ENCODE measurements at places on chromosomes 7 and 10.

DNA sequence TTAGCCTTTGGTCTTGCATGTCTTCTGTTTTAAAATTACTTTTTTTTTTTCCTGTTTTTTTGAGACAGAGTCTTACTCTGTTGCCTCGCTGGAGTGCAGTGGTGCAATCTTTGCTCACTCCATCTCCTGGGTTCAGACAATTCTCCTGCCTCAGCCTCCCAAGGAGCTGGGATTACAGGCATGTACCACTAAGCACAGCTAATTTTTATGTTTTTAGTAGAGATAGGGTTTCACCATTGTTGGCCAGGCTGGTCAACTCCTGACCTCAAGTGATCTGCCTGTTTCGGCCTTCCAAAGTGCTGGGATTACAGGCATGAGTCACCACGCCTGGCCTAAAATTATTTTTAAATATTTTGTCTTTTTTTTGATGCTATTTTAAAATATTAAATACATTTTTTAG lies 38.5 kb downstream of the MLLT10 start:
- no peak for DNase-seq

- DNase-seq, result no peak
Measured at GRCh38 chr10:79434223-79434687, 11.2 kb downstream of the ZCCHC24 start.

DNA sequence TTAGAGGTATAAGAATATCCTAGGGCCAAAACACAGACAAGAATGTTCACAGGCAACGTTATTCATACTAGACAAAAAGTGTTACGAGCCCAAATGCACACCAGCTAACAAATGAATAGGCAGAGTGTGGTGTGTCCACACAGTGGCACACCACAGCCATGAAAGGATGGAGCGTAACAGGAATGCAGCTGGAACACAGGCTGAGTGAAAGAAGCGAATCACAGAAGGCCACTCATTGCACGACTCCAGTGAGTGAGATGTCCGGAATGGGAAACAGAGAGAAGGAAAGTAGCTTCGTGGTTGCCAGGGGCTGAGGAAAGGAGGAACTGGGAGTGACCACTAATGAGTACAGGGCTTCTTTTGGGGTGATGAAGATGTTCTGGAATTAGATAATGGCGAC lies 198.8 kb downstream of the TNS3 start:
- no peak for DNase-seq

DNA sequence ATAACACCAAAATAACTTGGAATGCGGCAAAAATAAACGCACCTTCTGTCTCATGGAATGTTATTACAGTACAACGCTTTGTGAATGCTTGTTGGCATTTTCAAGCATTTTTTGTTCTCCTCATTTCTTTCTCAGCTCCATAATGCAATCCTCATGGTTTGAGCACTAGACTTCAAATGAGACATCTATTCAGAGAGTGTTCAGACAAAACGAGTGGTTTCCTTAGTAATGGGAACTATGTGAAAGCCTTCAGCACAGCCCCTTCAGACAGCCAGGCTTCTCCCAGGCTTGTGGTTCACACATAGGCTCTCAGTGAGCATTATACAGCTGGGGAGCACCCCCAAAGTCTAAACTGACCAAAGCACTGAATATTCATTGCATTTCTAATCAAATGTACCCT lies 8.6 kb upstream of the LRRN3 start:
- DNase-seq, result no peak

- no peak for DNase-seq
Measured at GRCh38 chr10:21953585-21954057, 49.9 kb downstream of the DNAJC1 start.

GRCh38 chr7:130945411-130945811 lies 211.4 kb upstream of the KLF14 start:
- DNase-seq, result no peak

GRCh38 chr7:97001221-97001620 lies 4.1 kb upstream of the DLX6 start:
- no peak for DNase-seq

DNA sequence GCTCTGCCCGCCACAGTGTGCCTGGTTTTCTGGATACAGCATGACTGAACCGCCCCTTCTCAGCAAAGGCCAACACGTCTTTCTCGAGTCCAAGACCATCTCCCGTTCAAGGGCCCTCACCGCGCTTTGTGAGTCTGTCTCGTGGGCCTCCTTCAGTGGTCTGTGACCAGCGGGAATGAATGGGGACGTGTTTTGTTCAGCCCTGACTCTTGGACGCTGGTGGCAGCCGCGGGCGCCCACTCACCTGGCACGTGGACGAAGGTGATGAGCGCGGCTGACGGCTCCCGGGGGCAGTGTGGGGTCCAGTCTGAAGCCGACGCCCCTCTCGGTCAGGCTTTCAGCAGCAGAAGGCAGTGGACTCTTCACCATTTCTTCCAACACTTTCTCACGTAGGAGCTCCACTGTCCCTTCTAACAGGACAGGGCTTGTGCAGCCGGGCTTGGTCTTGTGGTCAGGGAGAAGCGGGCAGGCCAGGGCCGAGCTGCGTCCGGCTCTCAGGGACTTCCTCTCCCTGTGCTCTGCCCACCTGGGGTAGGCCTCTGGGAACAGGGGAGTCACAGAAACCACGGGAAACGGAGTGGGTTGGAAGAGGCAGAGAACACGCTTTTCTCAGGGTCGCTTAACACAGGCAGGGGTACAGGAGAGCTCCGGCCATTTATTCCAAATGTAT lies 30.4 kb downstream of the AMZ1 start:
- DNase-seq, result no peak

DNA sequence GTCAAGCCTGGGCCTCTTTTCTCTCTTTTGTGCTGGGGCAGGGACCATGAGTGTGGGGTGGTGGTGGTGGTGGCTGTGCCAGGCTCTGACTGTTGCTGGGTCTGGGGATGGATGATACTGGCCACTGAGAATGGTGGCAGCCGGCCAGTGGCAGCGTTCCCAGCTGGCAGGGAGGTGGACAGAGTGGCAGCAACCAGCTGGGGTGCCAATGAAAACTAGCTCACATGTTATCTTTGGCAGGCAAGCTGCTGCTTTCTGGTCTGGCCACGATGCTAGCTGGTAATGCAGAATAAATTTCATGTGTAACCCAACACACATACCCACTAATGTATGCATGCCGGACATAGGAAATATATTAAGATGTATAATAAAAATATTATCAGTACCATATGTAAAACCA lies 95.0 kb upstream of the SLC26A5 start:
- no peak for DNase-seq

DNA sequence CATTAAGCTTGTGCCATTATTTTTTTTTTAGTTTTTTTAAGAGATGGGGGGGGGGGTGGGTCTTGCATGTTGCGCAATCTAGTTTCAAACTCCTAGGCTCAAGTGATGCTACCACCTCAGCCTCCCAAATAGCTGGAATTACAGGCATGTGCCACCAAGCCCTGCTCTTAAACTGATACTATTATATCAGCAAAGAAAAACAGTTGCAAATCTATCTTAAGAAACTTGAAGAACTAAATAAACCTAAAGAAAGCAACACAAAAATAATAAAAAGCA lies 47.5 kb downstream of the BRAF start:
- no peak for DNase-seq

- peak; percentile 27 for DNase-seq
Measured at GRCh38 chr10:114304571-114305421, 65.7 kb downstream of the VWA2 start.

Data from activated T-helper 1 cell treated with anti-CD3 and anti-CD28 coated beads, Interleukin-2, amount 50 U/mL, for 16 hours (primary cell).